ENCODE measurements at places on chromosomes 1 and 21.

GRCh38 chr1:209391792-209392191, 191.7 kb upstream of the CAMK1G start:
- no peak overlapping the region for H3K4me3 ChIP-seq
- no peak for DNase-seq
- no peaks in the 10 kb centered on the region for H3K36me3 ChIP-seq
- H3K27me3 ChIP-seq = peaks cover 4% of the 10 kb centered on the region

DNA sequence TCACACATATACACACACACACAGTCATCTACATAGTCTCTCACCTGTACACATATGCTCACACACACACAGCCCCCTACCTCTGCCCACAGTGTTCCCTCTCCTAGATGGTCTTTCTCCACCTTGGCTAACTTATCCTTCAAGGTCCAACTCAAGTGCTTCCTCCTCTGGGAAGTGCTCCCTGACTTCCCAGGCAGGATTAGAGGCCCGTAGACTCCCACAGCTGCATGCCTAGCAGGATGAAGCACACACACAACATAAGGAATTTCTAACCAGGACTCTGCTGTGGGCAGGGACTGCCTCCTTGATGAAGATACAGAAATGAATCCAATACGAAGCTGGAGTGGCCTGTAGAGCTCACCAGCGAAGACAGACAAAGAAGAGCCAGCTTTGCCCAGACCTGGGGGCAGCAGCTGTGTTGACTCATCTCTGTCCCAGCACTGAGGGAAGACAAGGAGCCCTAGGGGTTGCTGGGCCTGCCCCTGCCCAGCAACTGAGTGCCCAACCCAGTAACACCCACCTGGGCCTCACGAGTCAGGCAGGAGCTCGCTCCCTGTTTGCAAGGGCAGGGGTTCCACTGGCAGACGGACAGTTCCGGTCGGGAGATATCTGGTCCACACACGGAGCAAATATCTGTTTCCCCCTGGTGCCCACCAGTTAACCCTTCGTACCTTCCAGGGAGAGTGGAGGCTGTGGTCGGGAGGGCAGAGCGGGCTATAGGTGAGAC, 100.8 kb downstream of the DMRTB1 start:
- H3K4me3 ChIP-seq = no peak overlapping the region
- H3K27me3 ChIP-seq = peaks cover 2% of the 10 kb centered on the region
- no peak for DNase-seq

- no peak for DNase-seq
- H3K4me3 ChIP-seq = no peak overlapping the region
- no peaks in the 10 kb centered on the region for H3K4me1 ChIP-seq
- no peak overlapping the region for H3K27ac ChIP-seq
- H3K36me3 ChIP-seq = no peaks in the 10 kb centered on the region
These were observed 377.4 kb downstream of the LTN1 start for GRCh38 chr21:28615276-28615675.

DNA sequence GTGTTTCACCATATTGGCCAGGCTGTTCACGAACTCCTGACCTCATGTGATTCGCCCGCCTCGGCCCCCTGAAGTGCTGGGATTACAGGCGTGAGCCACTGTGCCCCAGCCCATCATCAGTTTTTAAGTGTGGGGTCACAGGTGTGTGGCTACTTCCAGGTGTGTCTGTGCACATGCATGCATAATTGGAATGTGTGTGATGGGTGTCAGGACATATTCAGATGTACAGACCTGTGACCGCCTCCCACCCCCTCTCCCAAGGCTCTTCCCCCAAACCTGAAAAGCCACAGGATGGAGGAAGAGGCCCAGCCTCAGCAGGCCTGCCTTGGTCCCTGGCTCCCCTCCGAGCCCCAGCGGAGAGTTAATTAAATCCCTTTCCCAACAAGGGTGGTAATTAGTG, 37.3 kb upstream of the CSF3R start:
- no peak overlapping the region for H3K4me3 ChIP-seq
- H3K36me3 ChIP-seq = no peaks in the 10 kb centered on the region
- no peak for DNase-seq
- H3K27ac ChIP-seq = no peak overlapping the region
- no peaks in the 10 kb centered on the region for H3K4me1 ChIP-seq
- peaks cover 2% of the 10 kb centered on the region for H3K27me3 ChIP-seq

DNA sequence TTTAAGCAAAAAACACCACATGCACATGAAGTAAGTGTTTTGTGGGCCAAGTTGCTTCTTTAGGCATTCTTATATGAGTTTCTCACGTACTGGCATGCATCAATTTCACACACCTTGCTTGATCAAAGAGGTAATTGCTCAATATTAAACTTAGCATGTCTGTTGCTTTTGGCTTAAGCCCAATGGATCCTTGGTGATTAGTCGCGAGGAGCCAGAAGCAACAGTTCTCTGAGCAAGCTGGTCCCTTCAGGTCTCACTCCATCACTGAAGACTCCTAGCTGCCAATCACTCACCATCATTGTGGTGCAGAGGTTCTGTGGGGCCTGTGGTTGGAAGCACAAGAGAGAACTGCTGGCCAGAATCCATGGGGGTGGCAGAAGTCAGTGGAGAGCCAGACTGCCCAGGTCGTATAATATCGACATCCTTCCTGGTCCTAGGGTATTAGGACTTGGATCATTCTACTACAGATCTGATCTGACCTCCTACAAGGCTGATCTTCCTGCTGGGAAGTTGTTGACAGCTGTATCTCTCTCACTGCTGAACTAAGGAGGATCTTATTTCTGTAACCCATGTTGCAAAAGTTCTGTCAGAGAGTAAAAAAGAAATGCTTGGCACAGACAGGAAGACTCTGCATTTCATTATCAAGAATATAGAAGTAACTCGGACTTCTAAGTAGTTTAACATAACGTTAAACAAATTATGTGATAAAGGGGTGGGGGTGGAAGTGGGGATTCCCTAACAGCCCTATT, 140.5 kb downstream of the NTPCR start:
- H3K4me3 ChIP-seq = no peak overlapping the region
- H3K36me3 ChIP-seq = peaks cover 5% of the 10 kb centered on the region
- no peak for DNase-seq
- no peak overlapping the region for H3K27ac ChIP-seq

- H3K4me1 ChIP-seq = peaks cover 3% of the 10 kb centered on the region
- DNase-seq = no peak
- no peak overlapping the region for H3K27ac ChIP-seq
- H3K4me3 ChIP-seq = no peak overlapping the region
These were observed 5.8 kb downstream of the DRAXIN start for GRCh38 chr1:11697188-11697892.

DNA sequence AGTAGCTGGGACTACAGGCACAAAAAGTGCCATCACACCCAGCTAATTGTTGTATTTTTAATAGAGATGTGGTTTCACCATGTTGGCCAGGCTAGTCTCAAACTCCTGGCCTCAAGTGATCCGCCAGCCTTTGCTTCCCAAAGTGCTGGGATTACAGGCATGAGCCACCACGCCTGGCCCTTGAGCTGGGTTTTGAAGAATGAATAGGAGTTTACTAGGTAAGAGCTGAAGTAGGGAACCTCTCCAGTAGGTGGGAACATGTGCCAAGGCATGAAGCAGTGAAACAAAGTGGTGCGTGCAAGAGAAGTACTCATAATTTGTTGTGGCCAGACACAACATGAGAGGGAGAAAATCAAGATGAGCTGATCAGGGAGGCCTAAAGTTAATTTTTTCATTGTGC, 55.8 kb downstream of the MAST2 start:
- H3K27ac ChIP-seq = no peak overlapping the region
- peaks cover 4% of the 10 kb centered on the region for H3K4me1 ChIP-seq
- no peak for DNase-seq
- H3K36me3 ChIP-seq = no peaks in the 10 kb centered on the region
- no peaks in the 10 kb centered on the region for H3K27me3 ChIP-seq

- H3K27me3 ChIP-seq = peaks cover 1% of the 10 kb centered on the region
- H3K27ac ChIP-seq = no peak overlapping the region
- H3K4me1 ChIP-seq = peaks cover 2% of the 10 kb centered on the region
- DNase-seq = no peak
- H3K4me3 ChIP-seq = no peak overlapping the region
These were observed 33.8 kb upstream of the IL20 start for GRCh38 chr1:206831650-206832049.

- no peaks in the 10 kb centered on the region for H3K36me3 ChIP-seq
- H3K27me3 ChIP-seq = no peaks in the 10 kb centered on the region
- H3K4me1 ChIP-seq = peaks cover 15% of the 10 kb centered on the region
- H3K4me3 ChIP-seq = no peak overlapping the region
These were observed 165.8 kb downstream of the NFIA start for GRCh38 chr1:61247881-61248752.

DNA sequence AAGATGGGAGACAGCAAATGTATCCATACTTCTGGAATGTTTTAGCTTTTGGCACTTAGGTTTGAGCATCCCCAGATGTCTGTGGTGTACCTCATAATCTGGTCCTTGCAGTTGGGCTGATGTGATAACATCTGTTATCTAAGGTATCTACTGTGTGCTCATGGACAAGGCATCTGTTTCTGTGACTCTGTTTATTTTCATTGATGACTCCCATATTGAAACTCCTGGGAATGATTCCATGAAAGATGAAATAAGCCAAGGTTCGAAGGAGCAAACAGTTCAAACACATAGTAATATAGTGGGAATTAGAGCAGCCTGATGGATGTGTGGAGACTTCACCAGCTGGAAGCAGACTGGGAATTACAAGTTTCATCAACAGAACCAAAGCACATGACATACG, 20.7 kb upstream of the TRIM45 start:
- no peak overlapping the region for H3K27ac ChIP-seq
- no peaks in the 10 kb centered on the region for H3K27me3 ChIP-seq
- no peaks in the 10 kb centered on the region for H3K36me3 ChIP-seq
- no peaks in the 10 kb centered on the region for H3K4me1 ChIP-seq
- DNase-seq = no peak

- no peak overlapping the region for H3K27ac ChIP-seq
- no peak for DNase-seq
- H3K4me1 ChIP-seq = no peaks in the 10 kb centered on the region
- H3K36me3 ChIP-seq = peaks cover 8% of the 10 kb centered on the region
- no peak overlapping the region for H3K4me3 ChIP-seq
- peaks cover 4% of the 10 kb centered on the region for H3K27me3 ChIP-seq
These were observed 14.4 kb downstream of the C2CD2 start for GRCh38 chr21:41939391-41939790.

GRCh38 chr1:91501523-91501851, 836 bp downstream of the CDC7 start:
- no peak overlapping the region for H3K4me3 ChIP-seq
- H3K27ac ChIP-seq = no peak overlapping the region
- peaks cover 30% of the 10 kb centered on the region for H3K4me1 ChIP-seq
- no peak for DNase-seq
- H3K36me3 ChIP-seq = no peaks in the 10 kb centered on the region

DNA sequence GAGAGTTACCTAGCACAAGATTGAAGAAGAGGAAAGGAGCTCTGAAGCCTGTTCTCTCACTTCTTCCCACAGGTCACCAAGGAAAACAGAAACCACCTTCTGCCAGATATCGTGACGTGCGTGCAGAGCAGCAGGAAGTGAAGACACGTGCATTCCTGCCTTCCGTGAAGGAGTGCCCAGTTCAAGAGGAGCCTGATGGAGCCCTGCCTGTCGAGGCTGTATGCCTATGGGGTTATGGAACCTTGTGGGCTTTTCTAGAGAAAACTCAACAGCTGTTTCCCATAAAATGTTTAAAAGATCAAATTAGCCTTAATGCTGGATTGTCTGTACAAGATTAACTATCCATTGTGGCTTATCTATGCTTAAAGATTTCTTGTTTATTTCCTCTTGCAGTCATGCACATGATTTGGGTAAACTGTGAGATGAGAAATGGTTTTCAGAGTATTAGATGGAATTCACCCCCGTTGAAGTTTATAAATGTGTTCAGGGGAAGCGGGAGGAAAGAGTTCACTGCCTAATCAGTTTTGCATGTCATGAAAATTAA, 27.8 kb downstream of the NTPCR start:
- peaks cover 50% of the 10 kb centered on the region for H3K36me3 ChIP-seq
- H3K4me1 ChIP-seq = peaks cover 42% of the 10 kb centered on the region
- H3K4me3 ChIP-seq = no peak overlapping the region
- H3K27me3 ChIP-seq = peaks cover 2% of the 10 kb centered on the region
- H3K27ac ChIP-seq = no peak overlapping the region

DNA sequence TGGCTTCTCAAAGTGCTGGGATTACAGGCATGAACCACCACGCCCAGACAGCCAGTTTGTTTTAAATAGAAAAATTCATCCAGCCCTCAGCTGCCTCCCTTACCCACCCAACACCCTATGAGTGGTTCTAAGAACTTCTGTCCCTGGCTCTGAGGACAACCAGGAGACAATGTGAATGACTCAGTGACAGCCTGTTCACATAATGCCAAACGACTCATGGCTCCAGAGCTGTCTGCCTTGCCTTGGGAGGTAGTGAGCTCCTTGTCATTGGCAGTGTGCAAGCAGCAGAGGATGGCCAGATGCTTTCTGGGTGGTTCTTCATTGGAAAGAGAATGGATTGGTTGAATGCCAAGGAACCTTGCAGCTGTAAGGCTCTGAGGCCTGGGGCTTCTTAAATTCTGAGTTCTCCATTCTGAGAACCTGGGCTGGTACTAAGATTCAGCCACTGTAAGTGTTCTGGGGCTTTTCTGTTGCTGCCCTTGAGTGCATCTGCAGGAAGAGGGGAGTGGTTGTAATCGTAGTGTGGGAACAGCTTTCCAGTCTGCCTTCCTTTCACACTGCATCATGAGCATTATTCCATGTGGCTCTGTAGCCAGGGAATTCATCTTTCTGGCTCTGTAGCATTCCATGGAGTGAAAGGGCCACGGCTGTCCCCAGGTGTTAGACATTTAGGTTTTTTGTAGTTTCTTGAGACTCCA, 5.8 kb downstream of the SERINC2 start:
- no peak for DNase-seq
- peaks cover 23% of the 10 kb centered on the region for H3K4me1 ChIP-seq
- no peaks in the 10 kb centered on the region for H3K27me3 ChIP-seq

DNA sequence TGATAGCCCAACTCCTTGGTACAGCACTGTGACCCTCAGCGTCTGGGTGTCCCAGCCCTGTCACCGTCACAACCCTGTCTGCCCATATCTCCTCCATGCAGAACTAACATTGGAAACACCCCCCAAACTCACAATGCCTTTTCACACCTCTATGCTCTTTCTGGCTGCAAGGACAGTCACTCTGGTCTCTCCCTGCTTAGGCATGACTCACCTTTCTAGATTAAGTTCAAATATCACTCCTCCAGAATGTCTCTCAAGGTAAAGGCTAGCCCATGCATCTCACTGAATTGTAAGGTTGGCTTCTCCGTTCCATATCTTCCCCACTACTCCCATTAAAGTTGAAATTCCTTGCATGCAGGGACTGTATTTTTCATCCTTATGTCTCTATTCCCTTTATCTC, 17.0 kb upstream of the CAPN8 start:
- H3K4me3 ChIP-seq = no peak overlapping the region
- peaks cover 1% of the 10 kb centered on the region for H3K27me3 ChIP-seq
- no peaks in the 10 kb centered on the region for H3K4me1 ChIP-seq
- H3K36me3 ChIP-seq = no peaks in the 10 kb centered on the region
- H3K27ac ChIP-seq = no peak overlapping the region
